ENCODE measurements at places on chromosomes 5 and 9.

- no peak for DNase-seq
These were observed 10.7 kb upstream of the SEC16A start for GRCh38 chr9:136493567-136493971.

DNA sequence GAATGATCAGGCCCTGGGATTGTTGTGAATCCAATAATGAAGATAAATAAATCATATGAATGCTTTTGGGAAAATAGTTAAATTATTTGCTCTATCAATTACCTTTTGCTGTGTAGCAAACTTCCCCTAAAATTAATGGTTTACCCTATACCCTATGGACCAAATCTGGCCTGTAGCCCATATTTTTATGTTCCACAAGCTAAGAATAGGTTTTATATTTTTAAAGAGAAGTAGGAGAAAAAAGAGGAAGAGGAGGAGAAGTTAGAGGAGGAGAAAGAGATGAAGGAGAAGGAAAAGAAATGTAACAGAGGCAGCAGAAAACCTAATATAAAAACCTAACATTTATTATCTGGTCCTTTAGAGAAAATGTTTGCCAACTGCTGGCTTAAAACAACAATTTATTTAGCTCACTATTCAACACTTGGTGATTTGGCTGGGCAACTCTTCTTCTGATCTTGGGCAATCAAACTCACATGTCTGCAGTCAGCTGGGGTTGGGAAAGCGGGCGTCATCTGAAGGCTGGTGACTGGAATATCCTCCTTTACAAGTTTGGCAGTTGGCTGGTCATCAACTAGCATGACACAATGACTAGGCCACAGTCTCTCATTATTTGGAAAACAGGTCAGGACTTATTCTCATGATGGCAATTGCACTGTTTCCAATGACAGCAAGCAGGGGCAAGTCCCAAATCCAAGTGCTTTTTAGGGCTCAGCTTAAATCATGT is 522.9 kb downstream of the RASEF start:
- DNase-seq: peak; percentile 90

GRCh38 chr9:106072421-106072820 is 378.1 kb downstream of the TMEM38B start:
- DNase-seq: no peak

- no peak for DNase-seq
These were observed 194.3 kb upstream of the MSX2 start for GRCh38 chr5:174529925-174530681.

DNA sequence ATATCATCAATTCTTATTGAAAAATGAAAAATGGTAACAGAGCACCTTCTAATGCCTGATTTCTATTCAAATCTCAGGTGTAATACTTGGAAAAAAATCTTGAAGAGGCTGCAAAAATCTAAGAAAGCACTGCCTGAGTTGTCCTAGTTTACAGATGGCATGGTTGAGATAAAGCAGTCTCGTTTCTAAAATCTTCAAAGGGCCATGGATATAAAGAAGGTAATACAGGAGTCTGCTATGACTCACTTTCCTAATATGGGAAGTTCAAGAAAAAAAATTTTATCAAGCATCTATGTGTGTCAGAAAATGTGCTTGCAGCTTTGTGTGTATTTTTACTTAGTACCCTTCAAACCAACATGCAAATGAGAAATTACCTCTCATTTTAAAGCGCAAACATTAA is 163.3 kb downstream of the DMAC1 start:
- DNase-seq: no peak

DNA sequence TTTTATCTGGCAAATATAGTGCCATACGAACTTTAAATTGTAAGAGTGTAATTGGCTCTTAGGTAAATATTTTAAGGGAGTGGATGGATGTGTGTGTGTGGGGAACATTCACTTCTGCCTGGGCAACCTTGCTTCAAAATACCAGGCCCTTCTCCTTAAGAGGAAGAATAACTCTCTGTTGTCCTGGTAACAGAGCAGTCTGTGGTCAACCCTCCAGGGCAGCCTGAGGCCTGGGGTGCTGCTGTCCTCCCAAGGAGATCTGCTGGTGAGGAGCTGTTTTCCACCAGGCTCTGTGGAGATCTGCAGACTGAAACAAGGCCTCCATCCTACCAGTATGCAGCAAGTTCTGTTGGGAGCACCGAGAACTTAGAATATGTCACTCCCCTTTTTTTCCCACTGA is 325.2 kb downstream of the PSAT1 start:
- DNase-seq: peak; percentile 71

- DNase-seq: no peak
These were observed 153.7 kb downstream of the TLE1 start for GRCh38 chr9:81535542-81536241.

GRCh38 chr9:124040935-124041816 is 29.6 kb downstream of the LHX2 start:
- DNase-seq: peak; percentile 44

DNA sequence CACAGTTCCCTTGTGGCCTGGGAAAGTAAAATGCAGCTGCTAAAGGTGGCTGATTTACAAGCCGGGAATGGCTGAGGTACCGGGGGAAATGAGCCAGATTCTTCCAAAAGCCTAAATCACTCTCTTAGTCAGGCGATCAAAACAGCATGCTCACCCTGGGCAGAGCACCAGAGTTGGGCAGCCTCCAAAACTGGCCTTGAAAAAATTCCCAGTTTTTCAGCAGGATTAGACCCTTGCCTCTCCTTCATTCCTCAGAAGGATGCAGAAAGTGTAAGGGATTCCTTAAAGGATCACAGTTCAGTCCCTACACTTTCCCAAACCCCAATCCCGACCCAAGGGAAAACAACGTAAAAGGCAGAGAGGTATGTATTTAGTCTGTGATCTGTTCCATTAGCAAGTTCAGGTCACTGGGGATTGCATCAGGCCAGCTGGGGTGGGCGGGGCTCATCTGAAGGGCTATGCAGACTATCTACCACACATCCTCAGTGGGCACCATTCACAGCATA is 16.9 kb downstream of the TMEM174 start:
- DNase-seq: no peak

DNA sequence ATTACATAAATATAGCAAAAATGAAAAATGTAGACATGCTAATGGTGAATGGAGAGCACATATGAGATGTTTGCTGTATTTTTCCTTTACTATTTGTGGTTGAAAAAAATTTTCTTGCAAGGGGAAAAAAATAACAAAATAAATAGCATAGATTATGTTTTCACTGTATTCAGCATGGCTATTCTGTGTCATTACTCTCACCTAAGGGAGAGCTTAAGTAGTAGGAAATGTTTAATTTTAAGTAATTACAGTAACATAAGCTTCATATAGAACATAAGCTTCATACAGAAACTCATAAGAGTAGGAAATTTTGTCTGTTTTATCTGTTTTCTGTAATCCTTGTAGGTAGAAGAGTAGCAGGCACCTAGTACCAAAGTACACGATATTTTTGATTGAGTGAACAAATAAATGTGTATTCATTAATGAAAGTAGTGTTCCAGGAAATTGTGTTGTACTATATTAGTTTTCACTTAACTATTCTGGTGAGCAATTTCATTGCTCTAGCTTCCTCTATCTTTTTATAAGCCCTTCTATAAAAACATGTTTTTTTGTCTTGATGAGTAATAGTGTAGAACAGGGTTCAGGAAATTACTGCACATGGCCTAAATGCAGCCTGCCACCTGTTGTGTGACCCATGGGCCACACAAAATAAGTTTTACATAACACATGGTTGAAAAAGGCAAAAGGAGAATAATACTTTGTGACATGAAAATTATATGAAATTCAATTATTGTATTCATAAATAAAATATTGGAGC is 1025.0 kb upstream of the CDH10 start:
- DNase-seq: no peak
